ENCODE measurements at places on chromosomes 6 and 20.

DNA sequence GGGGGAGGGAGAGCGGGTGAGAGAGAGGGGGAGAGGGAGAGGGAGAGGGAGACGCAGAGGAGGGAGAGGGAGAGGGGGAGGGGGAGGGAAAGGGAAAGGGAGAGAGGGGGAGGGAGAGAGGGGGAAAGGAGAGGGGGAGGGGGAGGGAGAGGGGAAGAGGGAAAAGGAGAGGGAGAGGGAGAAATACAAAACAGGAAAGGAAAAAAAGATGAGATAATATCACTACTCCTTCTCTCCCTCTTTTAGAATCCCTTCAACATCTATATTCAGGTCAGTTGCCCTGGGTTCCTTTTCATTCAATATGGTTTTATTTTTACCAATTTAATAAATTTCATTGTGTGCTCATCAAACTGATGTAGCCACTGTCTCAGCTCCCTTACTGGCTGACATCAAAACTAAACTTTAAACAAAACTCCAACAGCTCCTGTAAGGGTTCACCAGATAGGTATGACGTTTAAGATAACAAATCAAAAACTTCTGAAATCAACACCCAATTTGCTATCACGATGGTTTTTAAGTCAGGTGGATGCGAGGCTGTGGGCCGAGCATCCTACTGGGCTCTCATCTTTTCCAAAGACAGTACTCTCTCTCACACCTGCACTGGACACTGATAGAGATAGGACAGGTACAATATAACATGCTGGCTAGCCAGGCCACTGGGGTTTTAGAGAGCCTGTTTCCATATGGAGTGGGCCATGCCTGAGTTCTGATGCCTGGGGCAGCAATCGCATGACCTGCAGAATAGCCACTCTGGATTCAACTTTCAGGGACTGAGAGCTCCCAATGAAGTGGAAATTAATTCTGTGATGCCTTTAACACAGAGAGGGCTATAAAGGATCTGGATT, 99.5 kb downstream of the FYN start:
- H3K27ac ChIP-seq, result no peak overlapping the region
- H3K4me1 ChIP-seq, result peaks cover 14% of the 10 kb centered on the region
- H3K4me3 ChIP-seq, result no peak overlapping the region
- DNase-seq, result no peak

GRCh38 chr20:57412347-57413029, 21.3 kb downstream of the RBM38 start:
- H3K27ac ChIP-seq, result no peak overlapping the region
- peaks cover 5% of the 10 kb centered on the region for H3K4me1 ChIP-seq
- no peaks in the 10 kb centered on the region for H3K36me3 ChIP-seq
- DNase-seq, result no peak
- H3K27me3 ChIP-seq, result no peaks in the 10 kb centered on the region
- H3K4me3 ChIP-seq, result no peak overlapping the region

- DNase-seq, result no peak
- no peaks in the 10 kb centered on the region for H3K36me3 ChIP-seq
- H3K4me3 ChIP-seq, result no peak overlapping the region
- no peaks in the 10 kb centered on the region for H3K27me3 ChIP-seq
- H3K27ac ChIP-seq, result no peak overlapping the region
Observed at GRCh38 chr6:105077596-105078385, 102.0 kb downstream of the POPDC3 start.

DNA sequence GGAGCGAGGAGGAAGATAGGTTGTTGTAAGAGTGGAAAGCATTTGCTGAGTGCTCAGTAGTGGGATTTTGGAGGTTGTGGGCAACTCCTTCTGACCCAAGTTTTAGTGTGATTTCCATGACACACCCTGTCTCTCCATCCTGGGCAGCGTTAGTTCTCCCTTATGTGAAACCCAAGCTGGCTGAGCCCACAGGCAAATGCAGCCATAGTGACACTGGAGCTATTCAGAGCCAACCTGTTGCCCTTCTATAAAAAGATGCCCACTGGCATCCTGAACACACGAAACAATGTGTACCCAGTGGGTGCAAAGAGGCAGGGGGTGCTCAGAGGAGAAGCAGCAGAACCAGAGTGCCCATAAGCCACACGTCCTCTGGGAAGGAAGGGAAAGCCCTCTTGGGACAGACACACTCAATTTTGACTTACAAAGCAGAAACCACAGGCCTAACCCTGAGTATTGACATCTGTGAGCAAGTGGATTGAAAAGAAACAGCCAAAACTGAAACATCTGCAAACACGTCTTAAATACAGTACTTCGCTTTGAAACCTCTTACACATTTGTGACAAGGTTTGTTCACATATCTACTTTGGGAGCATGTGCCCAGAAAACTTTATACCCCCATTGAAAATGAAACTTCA, 54.6 kb downstream of the BPIFB1 start:
- no peaks in the 10 kb centered on the region for H3K36me3 ChIP-seq
- no peak overlapping the region for H3K27ac ChIP-seq

DNA sequence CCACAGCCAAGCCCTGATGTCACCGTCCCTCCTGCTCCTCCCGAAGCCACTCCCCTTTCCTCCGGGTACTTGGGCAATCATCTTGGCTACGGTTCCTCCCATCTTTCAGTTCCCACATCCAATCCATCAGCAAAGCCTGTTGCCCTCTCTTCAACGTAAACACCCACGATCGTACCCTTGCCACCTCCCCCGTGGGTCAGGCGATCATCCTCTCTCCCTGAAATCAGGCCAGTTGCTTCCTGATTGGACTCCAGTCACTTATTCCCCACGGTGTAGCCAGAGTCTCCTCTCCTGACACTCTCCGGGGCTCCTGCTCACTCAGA, 44.5 kb downstream of the SULF2 start:
- H3K27ac ChIP-seq, result no peak overlapping the region
- H3K4me1 ChIP-seq, result no peaks in the 10 kb centered on the region
- no peaks in the 10 kb centered on the region for H3K36me3 ChIP-seq
- DNase-seq, result no peak
- H3K27me3 ChIP-seq, result no peaks in the 10 kb centered on the region

DNA sequence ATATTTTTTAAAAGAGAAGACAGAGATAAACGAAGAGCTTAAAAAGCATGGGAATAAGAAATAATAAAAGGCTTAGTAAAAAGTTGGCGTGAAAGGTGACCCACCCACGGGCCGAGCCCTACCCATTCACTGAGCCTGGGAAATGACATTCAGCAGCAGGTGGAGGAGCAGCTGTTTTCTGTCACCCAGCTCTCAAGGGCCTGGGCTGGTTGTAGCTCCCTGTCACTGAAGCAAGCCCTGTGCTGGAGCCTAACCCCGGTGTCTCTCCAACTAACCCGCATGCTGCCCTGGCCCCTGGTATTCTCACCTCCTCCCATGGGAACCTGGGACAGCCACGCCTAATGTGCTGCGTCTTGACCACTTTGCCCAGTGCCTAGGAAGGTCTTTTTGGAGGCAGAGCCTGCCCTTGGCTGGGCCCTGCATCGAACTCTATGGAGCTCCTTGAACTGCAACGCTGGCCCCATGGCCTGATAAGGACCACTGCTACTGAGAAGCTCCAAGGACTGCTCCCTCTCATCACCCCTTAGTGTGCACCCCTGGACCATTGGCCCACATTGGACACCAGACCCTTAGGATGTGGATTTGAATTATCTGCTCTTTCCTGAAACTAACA, 68.8 kb upstream of the IYD start:
- H3K4me3 ChIP-seq, result no peak overlapping the region
- H3K4me1 ChIP-seq, result no peaks in the 10 kb centered on the region
- H3K27ac ChIP-seq, result no peak overlapping the region
- no peaks in the 10 kb centered on the region for H3K27me3 ChIP-seq
- H3K36me3 ChIP-seq, result no peaks in the 10 kb centered on the region

- no peaks in the 10 kb centered on the region for H3K4me1 ChIP-seq
- no peak overlapping the region for H3K27ac ChIP-seq
Observed at GRCh38 chr6:135170238-135170637, 10.9 kb upstream of the MYB start.

GRCh38 chr20:41615676-41616075, 2.5 kb downstream of the CHD6 start:
- H3K27ac ChIP-seq, result peak overlapping the region; percentile 90
- H3K36me3 ChIP-seq, result no peaks in the 10 kb centered on the region
- no peak overlapping the region for H3K4me3 ChIP-seq
- H3K4me1 ChIP-seq, result peaks cover 20% of the 10 kb centered on the region
- DNase-seq, result no peak
- no peaks in the 10 kb centered on the region for H3K27me3 ChIP-seq

- peaks cover 29% of the 10 kb centered on the region for H3K4me1 ChIP-seq
- peak overlapping the region; percentile 68 for H3K27ac ChIP-seq
- no peak for DNase-seq
- H3K4me3 ChIP-seq, result no peak overlapping the region
- H3K36me3 ChIP-seq, result no peaks in the 10 kb centered on the region
Observed at GRCh38 chr20:35327074-35327976, 35.1 kb upstream of the FAM83C start.

DNA sequence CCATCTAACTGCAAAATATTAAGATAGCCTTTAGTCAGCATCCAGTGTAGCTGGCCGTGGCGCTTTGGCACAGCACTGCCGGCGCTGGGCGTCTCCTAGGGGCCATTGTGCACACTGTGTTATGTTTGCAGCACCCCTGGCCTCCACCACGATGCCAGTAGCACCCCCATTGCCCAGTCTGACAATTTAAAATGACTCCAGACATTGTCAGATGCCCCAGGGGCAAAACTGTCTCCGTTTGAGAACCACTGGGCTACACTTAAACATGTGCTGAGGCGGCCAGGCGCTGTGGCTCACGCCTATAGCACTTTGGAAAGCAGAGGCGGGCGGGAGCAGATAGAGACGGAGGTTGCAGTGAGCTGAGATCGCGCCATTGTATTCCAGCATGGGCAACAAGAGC, 6.0 kb upstream of the MTG2 start:
- no peaks in the 10 kb centered on the region for H3K27me3 ChIP-seq
- peaks cover 20% of the 10 kb centered on the region for H3K36me3 ChIP-seq
- H3K4me3 ChIP-seq, result no peak overlapping the region
- no peak overlapping the region for H3K27ac ChIP-seq
- H3K4me1 ChIP-seq, result no peaks in the 10 kb centered on the region

- peak overlapping the region; percentile 99 for H3K27ac ChIP-seq
- no peak overlapping the region for H3K4me3 ChIP-seq
- H3K4me1 ChIP-seq, result peaks cover 6% of the 10 kb centered on the region
- DNase-seq, result peak; percentile 43
Observed at GRCh38 chr6:159761129-159761872, 544 bp upstream of the ACAT2 start.

GRCh38 chr6:33426590-33427511, 7.0 kb downstream of the SYNGAP1 start:
- H3K4me3 ChIP-seq, result no peak overlapping the region
- peaks cover 19% of the 10 kb centered on the region for H3K4me1 ChIP-seq
- H3K27me3 ChIP-seq, result no peaks in the 10 kb centered on the region
- no peak for DNase-seq
- H3K27ac ChIP-seq, result no peak overlapping the region
- no peaks in the 10 kb centered on the region for H3K36me3 ChIP-seq

- no peak overlapping the region for H3K4me3 ChIP-seq
- H3K27ac ChIP-seq, result peak overlapping the region; percentile 91
- H3K27me3 ChIP-seq, result peaks cover 36% of the 10 kb centered on the region
- no peak for DNase-seq
- H3K36me3 ChIP-seq, result no peaks in the 10 kb centered on the region
Observed at GRCh38 chr6:1612974-1613306, 3.2 kb downstream of the FOXC1 start.

DNA sequence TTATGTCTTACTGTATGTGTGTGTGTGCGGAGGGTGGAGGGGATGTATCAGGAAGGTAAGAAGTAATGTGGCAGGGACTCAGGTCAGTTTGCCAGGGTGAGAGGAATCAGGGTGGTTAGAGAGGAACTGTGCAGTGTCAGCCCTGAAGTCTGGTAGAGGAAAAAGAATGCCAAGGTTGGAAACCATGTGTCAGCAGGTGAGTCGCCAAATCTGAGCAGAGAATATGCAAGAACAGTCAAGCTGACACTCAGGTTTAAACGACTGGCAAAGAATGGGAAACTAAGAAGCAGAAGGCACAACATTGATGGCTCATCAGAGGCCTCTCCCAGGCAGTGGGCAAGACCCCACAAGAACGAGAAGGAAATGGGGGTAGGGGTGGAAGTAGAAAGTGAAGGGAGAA, 107.5 kb upstream of the TBX18 start:
- H3K27me3 ChIP-seq, result no peaks in the 10 kb centered on the region
- DNase-seq, result no peak
- H3K27ac ChIP-seq, result no peak overlapping the region
- no peaks in the 10 kb centered on the region for H3K4me1 ChIP-seq

DNA sequence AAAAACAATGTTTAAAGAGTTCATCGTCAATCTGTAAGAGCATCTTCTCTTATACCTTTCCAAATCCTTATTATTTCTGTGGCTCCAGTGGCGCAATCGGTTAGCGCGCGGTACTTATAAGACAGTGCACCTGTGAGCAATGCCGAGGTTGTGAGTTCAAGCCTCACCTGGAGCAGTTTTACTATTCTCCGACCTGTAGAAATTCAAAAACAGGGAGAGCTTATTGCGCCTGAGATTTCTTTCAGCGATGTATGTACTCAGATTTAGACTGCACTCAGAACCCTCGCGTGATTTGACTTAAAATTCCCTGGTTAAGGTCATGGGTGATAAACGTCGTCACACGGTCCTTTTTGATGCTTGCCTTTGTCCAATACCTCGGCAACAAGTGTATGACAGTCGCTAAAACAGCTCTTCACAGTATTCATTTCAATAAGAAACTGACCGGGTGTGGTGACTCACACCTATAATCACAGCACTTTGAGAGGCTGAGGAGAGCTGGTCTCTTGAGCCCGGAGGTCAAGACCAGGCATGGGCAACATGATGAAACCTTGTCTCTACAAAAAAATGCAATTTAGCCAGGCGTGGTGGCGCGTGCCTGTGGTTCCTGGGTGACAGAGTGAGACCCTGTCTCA, 11.9 kb downstream of the GPX5 start:
- no peaks in the 10 kb centered on the region for H3K36me3 ChIP-seq
- H3K4me1 ChIP-seq, result no peaks in the 10 kb centered on the region
- H3K27ac ChIP-seq, result no peak overlapping the region

DNA sequence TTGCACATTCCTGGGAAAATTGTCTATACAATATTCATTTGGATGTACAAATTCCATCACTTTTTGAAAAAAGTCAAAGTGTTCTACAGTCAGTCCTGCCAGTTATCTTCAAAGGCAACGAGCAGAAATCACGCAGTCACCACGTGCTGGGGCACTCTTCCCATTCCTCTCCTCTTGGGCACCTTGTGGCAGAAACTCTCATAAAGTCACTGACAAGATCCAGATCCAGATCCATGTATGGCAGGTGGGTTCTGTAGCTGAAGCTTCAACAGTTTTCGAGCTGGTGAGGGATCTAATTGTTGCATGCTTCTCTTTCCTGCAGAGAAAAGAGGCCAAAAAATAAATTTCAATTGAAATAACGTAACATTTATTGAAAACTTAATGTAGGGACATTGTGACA, 6.7 kb upstream of the NDRG3 start:
- no peak overlapping the region for H3K27ac ChIP-seq
- no peaks in the 10 kb centered on the region for H3K4me1 ChIP-seq
- peaks cover 17% of the 10 kb centered on the region for H3K36me3 ChIP-seq
- DNase-seq, result no peak

Measured in adrenal gland (tissue), 19 donors.